ENCODE measurements at places on chromosomes 2 and 18. TPM values are rescaled to one million over a fixed set of nuclear protein-coding genes. Genes with fewer than 3 reads are reported as not detected.

The EPB41L3 gene
- total RNA-seq: 12.8 TPM

The COPS9 gene
- total RNA-seq: 176 TPM

The FRZB gene
- not detected for total RNA-seq

The RAB31 gene
- 43.5 TPM for total RNA-seq

The CHRND gene
- not detected for total RNA-seq

The CFAP221 gene
- not detected for total RNA-seq

The STAT4 gene
- total RNA-seq: 0.48 TPM

The WBP1 gene
- 69.2 TPM for total RNA-seq

The CCDC74A gene
- 5.9 TPM for total RNA-seq

The RGPD4 gene
- total RNA-seq: not detected

The HOXD3 gene
- total RNA-seq: not detected

The ANO7 gene
- total RNA-seq: 1.3 TPM

The IMPA2 gene
- total RNA-seq: 1.5 TPM

The ICOS gene
- total RNA-seq: not detected

The FAM124B gene
- total RNA-seq: not detected

The SP110 gene
- 14.1 TPM for total RNA-seq

The C2orf78 gene
- not detected for total RNA-seq

The AFTPH gene
- total RNA-seq: 23.7 TPM

Measured in HFFc6 (cell line).